ENCODE measurements at places on chromosomes 16 and 17. TPM values are rescaled to one million over a fixed set of nuclear protein-coding genes. Genes with fewer than 3 reads are reported as not detected.
A peak's percentile ranks its signal among the peaks of the same experiment; 100 is the strongest.

ORAI3 gene
- total RNA-seq, result 30.5 TPM

DNA sequence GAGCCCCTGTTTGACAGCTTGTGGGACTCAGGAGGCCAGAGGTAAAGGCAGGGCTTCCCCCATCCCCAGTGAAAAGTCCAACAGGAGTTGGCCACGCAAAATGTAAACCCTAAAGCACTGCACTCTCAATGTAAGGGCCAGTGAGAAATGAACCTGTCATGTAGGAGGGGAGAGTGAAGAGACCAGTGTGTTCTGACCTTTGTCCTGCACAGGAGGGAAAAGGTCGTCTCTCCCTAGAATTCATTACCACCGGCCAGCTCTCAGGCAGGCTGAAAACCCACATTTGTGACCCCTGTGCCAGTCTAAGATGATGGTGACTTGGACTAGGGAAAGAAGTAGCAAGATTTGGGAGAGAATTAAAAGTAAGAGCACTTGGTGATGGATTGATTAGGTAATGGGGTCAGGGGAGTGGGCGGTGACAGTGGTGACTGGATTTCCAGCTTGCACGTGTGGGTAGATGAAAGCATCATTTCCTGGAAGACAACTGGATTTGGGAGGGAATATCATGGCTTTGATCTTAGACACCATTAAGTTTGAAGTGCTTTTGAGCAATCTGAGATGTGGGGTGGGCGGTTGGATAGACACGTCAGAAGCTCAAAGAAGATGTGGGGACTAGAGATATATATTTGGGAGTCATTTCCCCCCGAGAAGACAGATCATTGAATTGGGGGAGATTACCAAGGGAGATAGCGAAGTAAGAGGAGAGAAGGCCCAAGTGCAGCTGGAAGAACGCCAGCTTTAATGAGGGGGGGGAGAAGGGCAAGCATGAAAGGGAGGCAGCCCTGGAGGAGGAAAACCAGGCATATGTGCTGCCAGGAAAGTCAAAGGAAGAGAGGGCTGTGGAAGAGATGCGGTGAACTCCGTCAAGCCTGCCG is 119.5 kb downstream of the NTN1 start:
- DNase-seq, result no peak

PDILT gene
- total RNA-seq, result not detected

EXOC3L1 gene
- total RNA-seq, result not detected

DNA sequence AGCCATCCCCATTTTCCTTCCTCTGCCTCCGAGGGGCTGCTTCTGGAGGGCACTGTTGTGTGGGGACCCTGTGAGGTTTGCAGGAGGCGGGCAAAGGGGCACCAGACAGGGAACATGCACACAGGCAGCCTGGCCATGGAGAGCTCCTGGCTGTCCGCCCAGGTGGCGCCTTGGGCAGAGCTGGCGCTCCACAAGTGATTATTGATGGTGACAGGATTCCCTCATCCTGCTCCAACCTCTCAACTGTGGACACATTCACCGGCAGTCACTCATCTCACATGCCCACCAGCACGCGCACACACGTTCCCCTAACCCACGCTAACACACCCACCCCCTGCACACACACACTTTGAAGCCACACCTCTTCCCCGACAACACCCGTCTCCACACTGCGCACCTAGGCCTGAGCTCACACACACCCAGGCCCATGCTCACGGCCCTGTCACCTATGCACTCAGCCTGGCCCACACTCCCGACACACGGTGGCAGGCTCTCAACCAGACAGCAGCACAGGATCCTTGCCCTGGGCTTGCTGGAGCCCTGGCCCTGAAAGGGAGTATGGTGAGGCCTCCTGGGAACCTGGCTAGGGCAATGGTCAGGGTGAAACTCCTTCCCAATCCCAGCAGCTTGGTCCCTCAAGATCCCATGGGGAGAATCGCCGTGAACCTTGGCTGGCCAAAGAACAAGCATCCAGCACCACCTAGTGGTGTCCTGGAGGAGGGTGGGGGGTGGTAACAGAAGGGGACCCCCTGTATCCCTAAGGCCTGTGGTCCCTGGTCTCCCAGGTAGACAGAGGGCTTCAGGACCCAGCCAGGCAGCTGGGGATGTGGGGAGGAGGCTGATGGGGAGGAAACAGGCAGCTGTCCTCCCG is 3.6 kb downstream of the PNMT start:
- DNase-seq, result no peak

DNA sequence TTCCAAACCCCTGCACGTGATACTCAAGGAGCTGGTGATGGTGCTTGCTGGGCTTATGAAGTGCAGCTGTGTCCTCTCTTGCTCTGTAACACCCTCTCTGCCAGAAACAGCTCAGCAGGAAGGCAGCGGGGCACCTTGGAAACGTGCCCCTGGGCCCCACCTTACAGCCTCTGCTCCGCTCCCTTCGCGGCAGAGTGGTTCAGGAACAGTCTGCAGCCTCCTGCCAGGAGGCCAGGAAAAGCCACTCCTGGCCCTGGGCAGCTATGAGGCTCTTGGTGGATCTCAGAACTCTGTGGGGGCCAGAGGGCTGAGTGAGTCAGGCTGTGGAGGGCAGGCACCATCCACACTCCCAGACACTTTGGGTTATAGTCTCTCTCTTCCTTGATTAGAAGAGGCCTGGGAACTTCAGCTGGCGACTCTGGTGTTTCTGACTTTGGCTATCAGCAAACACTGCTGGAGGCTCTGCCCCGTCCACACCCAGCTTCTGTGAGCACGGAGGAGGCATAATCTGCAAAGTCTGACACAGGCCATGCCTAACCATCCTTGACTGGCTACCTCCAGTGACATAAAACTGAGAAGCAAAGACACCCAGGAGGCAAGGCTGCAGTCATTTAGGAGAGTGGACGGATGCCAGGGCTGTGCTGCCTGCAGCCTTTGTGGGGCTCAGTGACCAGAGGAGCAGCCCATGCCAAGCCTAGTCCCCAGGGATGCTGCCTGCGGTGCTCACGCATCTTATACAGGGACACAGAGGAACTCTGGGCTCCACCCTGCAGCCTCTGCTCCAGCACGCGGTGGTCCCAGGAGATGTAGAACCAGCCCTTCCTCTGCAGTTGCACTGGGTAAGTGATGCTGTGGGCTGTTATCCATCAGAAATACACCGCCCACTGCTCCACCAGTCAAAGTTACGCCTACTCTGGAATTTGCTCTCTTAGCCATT is 65.3 kb downstream of the METRNL start:
- no peak for DNase-seq

DNA sequence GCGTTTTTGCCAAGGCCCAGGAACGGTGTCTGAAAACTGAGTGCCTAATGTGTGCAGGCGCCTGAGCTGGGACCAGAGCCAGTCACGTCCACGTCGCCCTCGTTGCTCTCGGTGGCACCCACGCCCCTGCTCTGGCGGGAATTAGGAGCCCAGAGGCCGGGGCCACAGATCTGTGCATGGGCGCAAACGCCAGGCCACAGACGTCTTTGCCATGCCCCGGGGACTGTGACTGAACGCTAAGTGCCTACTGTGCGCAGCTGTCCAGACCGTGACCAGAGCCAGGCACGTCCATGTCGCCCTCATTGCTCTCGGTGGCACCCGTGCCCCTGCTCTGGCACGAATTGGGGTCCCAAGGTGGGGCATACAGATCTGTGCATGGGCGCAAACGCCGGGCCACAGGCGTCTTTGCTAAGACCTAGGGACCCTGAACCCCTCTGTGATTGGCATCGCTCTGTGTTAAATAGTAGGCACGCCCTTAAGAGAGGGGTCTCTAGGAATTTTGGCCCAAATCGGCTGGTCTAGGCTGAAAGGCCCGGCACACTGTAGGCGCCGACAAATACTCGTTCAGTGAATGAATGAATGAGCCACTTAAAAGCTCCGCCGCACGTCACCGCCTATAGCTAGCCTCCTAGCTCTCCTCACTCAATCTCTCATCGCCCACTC is 827 bp upstream of the UBALD1 start:
- DNase-seq, result no peak

ATP2C2 gene
- not detected for total RNA-seq

GRCh38 chr17:15999974-16000827 is 577 bp downstream of the TTC19 start:
- no peak for DNase-seq

CD79B gene
- total RNA-seq, result 1.1 TPM

DNA sequence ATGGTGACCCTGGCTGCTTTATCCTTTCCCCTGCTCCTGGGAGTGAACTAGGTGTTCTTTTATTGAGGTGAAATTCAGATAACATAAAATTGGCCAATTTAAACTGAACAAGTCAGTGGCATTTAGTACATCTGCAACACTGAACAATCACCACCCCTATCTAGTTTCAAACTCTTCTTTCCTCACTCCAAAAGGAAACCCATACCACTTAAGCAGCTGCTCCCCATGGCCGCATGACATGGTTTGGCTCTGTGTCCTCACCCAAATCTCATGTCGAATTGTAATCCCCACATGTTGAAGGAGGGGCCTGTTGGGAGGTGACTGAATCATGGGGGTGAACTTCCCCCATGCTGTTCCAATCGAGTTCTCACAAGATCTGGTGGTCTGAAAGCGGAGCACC is 154.1 kb downstream of the STX8 start:
- DNase-seq, result no peak

LAT gene
- total RNA-seq, result 0.50 TPM

DNA sequence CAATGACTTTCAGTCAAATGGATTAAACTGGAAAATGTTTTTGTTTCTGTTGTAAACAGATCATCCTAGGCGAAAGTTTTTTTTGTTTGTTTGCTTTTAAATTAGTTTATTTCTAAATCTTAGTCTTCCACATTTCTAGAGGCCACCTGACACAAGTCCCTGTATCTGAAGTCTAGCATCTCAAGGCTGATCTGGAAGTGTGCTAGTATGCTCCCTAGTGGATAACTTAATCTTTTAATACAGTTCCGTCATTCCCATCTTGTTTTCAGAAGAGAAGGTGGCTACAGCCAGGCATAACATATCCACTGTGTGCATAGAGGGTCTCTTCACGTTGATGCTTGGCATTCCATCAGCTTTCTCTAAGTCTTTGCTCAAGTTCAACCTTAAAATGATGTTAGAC is 7.6 kb downstream of the IFT20 start:
- no peak for DNase-seq

ZNF668 gene
- total RNA-seq, result 5.6 TPM

GRCh38 chr16:50479771-50480170 is 68.4 kb upstream of the NKD1 start:
- DNase-seq, result no peak

SEZ6L2 gene
- 6.8 TPM for total RNA-seq

- no peak for DNase-seq
These were observed 1.5 kb downstream of the SOCS7 start for GRCh38 chr17:38353086-38353604.

- DNase-seq, result peak; percentile 50
These were observed 10.8 kb upstream of the SLC46A1 start for GRCh38 chr17:28416703-28417311.

MEIOB gene
- 9.0 TPM for total RNA-seq

GNGT2 gene
- 0.87 TPM for total RNA-seq

GRCh38 chr17:6460531-6461161 is 16.4 kb downstream of the PIMREG start:
- no peak for DNase-seq

KRT33B gene
- total RNA-seq, result not detected

DNA sequence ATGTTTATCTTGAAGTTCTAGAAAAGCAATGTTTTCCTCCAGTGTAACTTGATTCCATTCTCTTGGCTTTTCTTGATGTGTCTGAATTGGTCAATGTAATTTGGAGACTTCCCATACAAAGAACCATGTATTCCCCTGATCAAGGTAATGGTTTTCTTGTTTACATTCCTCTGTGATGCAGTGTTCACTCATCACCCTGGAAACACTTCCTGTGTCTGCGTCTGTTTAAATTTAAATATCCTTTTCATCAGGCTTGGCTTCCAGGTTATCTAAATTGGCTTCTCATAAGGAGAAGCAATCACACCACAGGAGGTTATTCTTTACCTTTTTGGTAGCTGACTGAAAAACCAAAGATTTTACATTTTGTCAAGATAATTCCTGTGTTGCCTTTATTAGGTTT is 237.3 kb upstream of the WSCD1 start:
- DNase-seq, result peak; percentile 77

DNA sequence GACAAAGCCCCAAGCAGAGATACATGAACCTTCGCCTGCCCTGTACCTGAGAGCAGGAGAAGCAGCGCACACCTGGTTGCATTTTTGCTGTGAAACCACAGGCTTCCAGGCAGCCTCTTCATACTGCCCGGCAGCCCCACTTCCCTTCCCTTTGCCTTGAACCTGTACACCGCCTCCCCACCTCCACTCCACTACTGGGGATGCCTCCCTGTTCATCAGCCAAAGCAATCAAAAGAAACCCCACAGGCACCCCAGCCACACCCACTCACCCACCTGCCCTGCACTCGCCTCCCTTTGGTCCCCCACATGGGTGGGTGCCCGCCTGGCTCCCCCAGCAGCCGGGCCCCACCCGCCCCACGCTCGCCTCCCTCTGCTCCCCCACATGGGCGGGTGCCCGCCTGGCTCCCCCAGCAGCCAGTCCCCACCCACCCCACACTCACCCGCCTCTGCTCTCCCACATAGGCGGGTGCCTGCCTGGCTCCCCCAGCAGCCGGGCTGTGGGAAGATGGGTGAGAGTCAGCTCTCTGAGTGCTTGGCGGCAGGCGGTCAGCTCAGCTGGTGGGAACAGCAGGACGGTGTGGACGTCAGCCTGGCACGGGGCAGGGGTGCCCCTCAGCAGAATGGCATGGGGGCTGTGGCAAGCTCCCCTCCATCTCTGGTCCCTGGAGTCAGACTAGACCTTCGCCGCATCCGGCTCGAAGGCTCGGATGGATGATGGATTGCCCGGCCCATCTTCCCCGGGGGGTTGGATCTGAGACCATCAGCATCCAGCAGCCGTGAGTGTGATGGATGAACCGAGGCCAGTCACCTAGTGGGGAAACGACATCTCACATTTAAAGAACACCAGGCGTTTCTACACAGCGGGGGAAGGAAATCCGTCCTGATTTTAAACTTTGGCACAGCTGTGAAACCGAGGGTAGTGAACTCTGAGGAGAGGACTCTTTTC is 135.6 kb downstream of the BANP start:
- no peak for DNase-seq

DNA sequence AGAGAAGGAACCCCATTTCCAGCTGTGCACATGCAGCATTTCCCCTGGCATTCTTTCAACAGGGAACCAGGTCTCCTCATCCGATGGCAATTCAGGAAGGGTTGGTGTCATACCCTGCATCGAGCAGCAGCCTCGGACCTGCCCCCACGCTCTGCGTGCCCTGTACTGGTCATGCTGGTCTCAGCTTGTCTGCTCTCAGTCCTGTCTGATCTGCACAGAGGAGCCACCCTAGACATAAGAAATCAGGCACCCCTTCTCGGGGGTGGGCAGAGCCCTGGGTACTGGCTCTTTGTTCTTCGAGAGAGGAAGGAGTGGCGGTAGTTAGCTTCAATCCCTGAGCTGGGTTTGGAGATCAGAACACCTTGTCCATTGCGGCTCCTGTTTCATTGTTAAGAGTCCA is 162.0 kb upstream of the RPH3AL start:
- DNase-seq, result no peak

CA5A gene
- not detected for total RNA-seq

CDR2 gene
- 22.4 TPM for total RNA-seq

- no peak for DNase-seq
These were observed 41.7 kb downstream of the CREBBP start for GRCh38 chr16:3838600-3839401.

DNA sequence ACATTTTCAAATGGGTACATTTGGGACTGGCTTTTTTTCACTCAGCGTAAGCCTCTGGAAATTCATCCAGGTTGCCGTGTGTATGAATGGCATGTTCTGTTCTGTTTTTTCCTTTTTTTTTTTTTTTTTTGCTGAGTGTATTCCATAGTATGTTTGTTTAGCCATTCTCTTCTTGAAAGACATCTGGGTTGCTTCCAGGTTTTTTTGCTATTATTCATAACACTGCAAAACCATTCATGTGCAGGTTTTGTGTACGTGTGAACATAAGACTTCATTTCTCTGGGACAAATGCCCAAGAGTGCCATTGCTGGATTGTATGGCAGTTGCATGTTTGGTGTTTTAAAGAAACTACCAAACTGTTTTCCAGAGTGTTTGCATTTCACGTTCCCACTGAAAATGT is 335.9 kb upstream of the TNRC6C start:
- DNase-seq, result no peak
